GM04504 (cell line): ENCODE measurements at places on chromosomes 7 and 10.

GRCh38 chr10:16843252-16843870 lies 26.1 kb upstream of the RSU1 start:
- DNase-seq: peak; percentile 74

DNA sequence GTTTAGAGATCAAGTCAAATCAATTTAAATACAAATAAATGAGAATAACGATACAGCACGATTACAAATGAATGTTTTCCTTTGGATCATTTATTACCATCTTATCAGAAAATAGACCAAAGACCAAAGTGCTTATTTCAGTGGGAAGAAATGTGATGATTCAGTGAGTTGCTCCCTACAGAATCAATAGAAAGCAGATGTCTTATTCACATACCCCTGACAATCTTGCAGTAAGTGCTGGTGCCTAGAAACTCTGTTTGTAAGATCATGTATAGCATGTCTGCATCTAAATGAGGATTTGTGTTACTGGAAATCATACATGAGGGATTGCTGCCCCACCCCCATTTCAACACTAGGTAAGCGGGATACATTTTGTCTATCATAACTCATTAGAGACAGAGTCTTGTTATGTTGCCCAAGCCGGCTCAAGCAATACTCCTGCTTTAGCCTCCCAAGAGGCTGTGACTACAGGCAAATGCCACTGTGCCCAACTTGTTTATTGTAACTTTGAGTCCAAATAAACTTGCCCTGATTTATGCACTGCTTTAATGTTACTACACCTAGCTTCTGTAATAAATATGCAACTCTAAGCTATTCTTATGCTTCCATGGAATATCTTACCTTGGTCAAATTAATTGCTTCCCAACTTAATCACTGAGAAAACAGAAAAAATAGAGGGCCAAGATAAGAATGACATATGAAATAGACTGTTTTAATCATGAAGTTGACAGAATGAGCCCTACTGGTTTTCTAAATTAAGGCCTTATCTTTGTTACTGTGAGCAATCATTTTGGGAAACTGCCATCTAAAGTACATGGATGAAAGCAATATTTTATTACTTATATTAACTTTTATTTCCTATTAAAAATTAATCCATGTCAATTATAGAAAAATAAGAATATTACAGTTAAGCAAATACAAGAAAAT lies 82.5 kb downstream of the AHR start:
- DNase-seq: no peak

DNA sequence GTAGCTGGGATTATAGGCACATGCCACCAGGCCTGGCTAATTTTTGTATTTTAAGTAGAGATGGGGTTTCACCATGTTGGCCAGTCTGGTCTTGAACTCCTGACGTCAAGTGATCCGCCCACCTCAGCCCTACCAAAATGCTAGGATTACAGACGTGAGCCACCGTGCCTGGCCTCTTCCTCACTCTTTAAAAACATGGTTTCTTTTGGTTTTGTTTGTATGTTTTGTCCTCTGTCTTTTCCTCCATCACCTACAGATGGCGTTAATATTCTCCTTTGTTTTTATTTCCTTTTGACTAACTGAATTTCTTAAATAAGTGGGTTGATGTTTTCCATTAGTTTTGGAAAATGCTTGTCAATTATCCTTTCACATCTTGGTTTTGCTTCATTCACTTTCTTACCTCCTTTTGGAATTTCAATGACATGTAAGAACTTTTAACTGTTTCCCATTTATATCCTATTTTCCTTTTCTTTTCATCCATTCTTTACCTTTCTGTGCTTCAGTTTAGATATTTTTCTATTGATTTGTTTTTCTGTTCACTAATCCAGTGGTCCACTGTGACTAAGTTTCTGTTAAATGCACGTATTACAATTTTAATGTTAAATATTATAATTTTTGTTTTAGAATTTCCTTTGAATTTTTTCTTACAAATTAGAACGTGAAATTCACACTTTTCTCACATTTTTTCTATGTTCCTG lies 104.1 kb downstream of the ZNF467 start:
- DNase-seq: peak; percentile 14

DNA sequence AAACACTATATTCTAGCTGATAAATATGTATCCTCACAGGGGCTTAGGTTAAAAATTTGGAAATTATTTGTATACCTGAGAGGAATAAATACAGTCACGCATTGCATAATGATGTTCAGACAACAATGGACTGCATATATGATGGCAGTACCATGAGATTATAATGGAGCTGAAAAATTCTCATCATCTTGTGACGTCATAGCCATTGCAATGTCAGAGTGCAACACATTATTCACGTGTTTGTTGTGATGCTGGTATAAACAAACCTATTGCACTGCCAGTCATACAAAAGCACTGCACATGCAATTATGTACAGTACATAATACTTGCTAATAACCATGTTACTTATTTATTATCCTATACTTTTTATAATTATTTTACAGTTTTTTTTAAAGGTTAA lies 31.4 kb downstream of the STEAP1B start:
- no peak for DNase-seq

GRCh38 chr10:128952856-128953255 lies 514.2 kb upstream of the MGMT start:
- DNase-seq: no peak

DNA sequence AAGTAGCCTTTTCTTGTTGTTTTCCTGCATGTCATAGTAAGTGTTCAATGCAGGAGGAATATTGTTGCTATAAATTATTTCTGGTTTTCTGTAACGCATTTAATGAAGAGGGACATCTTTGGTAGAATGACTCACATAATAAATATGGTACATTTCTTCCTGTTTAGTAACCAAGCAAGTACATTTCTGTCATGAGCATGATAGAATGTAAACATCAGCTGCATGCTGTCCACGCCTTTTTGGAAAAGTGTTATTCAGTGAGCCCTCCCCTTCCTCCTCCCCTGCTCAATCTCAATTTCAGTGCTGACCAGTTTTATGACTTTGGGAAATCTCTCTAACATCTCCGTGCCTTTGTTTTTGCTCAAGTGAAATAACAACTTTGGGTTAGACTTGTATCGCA lies 664.0 kb downstream of the XPNPEP1 start:
- peak; percentile 35 for DNase-seq
